H1 (cell line): ENCODE measurements at places on chromosomes 5 and 9. TPM values are rescaled to one million over a fixed set of nuclear protein-coding genes. Genes with fewer than 3 reads are reported as not detected.

DNA sequence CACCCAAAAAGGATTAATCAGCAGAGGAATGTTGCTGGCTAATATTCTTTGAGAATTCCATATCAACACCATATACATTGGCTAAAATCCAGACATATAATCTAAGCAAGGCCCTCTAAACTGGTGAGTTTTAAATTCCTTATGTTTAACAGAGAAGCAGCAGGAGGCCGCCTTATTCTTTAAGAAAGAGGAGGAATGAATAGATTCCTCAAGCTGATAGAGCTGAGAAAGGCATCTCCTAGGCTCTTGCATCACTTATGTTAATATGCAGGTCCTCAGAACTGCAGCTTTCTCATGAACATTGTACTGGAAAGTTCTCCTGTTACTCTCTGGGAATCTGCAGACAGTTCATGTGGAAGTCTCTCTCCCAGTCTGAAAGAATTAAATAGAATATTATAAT, 20.1 kb upstream of the SMARCA2 start:
- H3K36me3 ChIP-seq, result no peaks in the 10 kb centered on the region
- H3K27ac ChIP-seq, result no peak overlapping the region
- no peak overlapping the region for H3K4me3 ChIP-seq

GRCh38 chr5:143328589-143329220, 74.8 kb downstream of the NR3C1 start:
- H3K4me1 ChIP-seq, result no peaks in the 10 kb centered on the region
- no peak overlapping the region for H3K4me3 ChIP-seq
- DNase-seq, result no peak
- H3K27me3 ChIP-seq, result no peaks in the 10 kb centered on the region

- DNase-seq, result no peak
These were observed 99.8 kb downstream of the SLC44A1 start for GRCh38 chr9:105344283-105344682.

DNA sequence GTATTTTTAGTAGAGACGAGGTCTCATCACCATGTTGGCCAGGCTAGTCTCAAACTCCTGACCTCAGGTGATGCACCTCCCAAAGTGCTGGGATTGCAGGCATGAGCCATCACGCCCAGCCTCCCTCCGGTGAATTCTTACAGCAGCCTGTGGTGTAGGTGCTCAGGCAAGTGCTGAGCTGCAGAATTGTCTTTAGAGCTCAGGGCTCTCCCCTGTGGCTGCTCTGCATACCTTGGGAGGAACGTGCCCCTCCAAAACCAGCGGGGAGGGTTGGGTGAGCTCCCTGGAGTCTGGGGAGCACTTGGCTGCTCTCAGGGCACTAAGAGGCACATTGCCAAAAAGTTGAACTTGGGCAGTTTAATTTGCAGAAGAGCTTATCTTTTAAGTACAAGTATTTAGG, 29.4 kb downstream of the SECISBP2 start:
- no peaks in the 10 kb centered on the region for H3K4me1 ChIP-seq
- H3K36me3 ChIP-seq, result peaks cover 64% of the 10 kb centered on the region

DNA sequence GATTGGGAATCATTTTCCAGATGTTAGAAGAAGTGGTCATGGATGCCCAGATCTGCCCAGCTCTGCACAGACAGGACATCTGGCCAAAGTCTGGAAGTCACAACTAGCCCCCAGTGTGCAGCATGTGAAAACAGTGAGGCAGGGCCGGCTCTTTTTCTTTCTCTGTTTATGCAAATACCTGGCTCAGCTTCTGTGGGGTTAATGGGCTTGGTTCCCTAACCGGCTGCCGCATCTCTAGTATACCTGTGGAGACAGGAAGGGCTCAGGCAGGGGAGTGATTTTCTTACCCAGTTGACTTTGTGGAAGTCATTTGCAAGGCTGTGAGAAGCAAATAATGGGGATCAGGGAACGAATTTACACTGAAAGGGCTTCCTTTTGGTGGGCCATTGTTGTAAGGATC, 254.8 kb upstream of the PANK3 start:
- H3K36me3 ChIP-seq, result no peaks in the 10 kb centered on the region
- H3K27ac ChIP-seq, result no peak overlapping the region
- H3K27me3 ChIP-seq, result peaks cover 65% of the 10 kb centered on the region

DNA sequence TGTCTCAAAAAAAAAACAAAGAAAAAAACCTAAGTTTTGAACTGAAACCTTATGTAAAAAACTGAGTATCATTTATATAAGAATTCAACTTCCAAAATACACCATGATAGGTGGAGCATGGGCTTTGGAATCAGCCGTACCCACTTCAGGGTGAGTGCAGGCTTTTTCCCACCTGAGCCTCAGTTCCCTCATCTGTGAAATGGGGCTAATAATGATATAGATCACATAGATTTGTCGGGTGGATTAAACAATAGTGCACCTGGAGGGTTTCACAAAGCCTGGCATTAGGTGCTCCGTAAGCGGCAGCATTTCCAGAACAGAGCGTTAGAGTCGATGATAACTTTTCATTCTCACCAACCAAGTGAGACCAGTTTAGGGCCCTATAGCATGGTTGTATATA, 91.9 kb downstream of the CYFIP2 start:
- peaks cover 15% of the 10 kb centered on the region for H3K36me3 ChIP-seq
- no peaks in the 10 kb centered on the region for H3K27me3 ChIP-seq
- no peak overlapping the region for H3K27ac ChIP-seq
- H3K4me1 ChIP-seq, result no peaks in the 10 kb centered on the region
- no peak for DNase-seq

- no peak overlapping the region for H3K27ac ChIP-seq
- H3K27me3 ChIP-seq, result no peaks in the 10 kb centered on the region
- no peak overlapping the region for H3K4me3 ChIP-seq
- no peak for DNase-seq
- H3K4me1 ChIP-seq, result 0 out of 2 replicates have a peak, but pooled peaks cover 3% of the 10 kb centered on the region
These were observed 4.8 kb upstream of the PLGRKT start for GRCh38 chr9:5442400-5443011.

DNA sequence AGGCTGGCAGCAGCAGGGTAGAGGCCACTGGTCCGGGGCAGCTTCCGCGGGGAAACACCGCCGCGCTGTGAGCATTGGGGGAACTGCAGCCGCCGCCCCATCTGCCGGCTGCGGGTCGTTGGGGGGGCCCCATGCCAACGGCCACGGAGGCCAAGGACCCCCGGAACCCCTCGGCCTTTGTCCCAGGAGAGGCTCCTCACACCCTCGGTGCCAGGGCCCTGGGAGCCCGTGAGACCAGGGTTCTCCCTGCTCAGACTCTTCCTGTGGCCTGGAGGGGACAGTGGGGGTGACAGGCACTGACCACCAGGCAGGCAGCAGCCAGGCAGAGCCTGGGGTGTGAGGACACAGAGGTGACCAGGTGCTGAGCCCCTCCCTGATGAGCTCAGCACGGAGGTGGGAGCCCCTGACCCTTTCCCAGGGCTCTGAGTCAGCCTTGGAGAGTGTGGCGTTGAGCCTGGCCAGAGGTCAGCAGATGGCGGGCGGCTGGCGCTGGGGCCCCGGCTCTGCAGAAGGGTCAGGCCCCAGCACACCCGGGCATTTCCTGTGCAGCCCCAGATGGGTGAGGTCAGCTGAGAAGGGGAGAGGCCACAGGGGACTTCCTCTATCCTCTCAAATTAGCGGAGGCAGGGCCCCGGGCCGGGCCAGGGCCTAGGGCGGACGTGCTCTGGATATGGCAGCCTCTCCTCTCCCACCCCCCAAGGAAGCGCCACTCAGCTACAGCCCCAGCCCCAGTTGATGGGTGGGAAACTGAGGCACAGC, 17.9 kb upstream of the EGFL7 start:
- no peaks in the 10 kb centered on the region for H3K27me3 ChIP-seq
- DNase-seq, result no peak
- no peaks in the 10 kb centered on the region for H3K4me1 ChIP-seq
- no peaks in the 10 kb centered on the region for H3K36me3 ChIP-seq
- H3K4me3 ChIP-seq, result no peak overlapping the region

GRCh38 chr9:110922145-110922544, 116.1 kb downstream of the LPAR1 start:
- H3K4me3 ChIP-seq, result no peak overlapping the region
- DNase-seq, result no peak

DNA sequence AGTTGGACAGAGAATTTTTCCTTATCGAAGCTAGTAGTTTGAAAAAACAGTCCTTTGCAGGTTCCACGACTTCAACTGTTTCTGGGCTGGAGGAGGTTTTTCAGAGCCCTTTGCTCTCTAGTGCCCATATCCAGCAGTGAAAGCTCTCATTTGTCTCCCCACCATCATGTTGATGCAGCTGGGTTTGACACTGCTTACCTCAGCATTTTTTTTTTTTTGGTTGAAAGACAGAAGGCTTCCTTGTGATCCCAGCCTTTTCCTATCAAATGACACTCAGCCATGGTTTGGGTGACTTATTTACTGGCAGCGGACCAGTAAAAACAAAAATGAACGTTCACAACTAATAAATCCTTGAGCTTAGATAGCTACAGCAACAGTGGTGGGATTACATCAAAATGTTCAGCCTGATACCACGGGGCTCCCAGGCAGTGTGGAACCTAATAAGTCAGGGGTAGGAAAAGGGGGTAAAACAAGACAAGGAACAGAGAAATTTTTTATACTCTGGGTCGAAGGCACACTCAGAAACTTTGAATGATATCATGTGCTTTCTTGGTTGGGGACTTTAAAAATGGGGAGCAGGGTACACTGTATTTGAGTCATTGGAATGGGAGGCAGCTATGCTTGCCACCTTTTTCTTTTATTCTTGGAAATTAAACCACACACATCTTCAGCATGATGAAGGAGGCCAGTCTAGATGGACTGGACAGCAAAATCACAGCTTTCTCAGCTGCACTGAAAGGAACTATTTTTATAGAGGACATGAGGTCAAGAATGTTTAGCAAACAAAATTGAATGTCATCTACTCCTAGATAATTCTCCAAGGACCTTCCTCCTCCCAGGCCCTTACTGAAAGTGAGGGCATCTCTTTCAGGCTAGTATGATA, 308.9 kb upstream of the MPDZ start:
- H3K4me3 ChIP-seq, result no peak overlapping the region
- H3K27ac ChIP-seq, result no peak overlapping the region
- DNase-seq, result no peak
- no peaks in the 10 kb centered on the region; the same call in 1 of the 2 replicates for H3K4me1 ChIP-seq

DNA sequence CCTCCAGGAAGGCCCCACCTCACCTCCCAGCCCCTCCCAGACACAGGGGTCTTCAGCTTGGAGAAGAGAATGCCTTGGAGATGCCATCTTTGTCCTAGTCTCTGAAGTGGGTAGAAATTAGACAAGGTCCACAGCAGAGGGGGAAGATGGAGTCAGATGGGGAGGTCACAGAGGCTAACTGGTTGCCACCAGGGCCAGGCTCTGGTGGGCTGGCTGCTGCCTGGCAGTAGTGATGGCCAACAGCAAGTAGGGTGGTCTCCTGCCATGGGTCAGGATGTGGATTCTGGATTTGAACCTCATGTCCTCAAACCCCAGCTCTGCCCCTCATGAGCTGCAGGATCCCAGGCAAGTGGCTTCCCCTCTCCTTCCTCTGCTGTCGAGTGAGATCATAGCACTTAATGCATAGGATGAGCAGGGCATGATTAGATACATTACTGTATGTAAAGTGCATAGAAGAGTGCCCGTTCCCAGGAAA, 38.7 kb upstream of the NEK6 start:
- H3K27me3 ChIP-seq, result no peaks in the 10 kb centered on the region
- no peak overlapping the region for H3K4me3 ChIP-seq

DNA sequence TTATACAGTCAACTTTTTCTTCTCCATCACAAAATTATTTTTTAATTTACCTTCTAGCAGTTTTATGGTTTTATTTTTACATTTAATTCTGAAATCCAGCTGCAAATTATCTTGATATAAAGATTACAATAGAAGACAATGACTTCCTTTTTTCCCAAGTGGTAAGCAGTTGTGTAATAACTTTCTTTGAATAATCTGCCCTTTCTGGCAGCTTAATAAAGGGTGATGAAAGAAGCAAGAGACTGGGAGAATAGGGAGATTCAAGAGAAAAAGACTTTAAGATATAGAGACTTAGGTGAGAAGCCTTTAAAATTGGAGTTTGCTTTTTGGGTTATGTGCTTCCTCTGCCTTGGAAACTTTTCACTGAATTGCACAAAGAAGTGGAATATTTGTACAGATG, 100.4 kb upstream of the FREM1 start:
- no peaks in the 10 kb centered on the region for H3K4me1 ChIP-seq
- DNase-seq, result no peak
- H3K27ac ChIP-seq, result no peak overlapping the region
- no peaks in the 10 kb centered on the region for H3K27me3 ChIP-seq

DNA sequence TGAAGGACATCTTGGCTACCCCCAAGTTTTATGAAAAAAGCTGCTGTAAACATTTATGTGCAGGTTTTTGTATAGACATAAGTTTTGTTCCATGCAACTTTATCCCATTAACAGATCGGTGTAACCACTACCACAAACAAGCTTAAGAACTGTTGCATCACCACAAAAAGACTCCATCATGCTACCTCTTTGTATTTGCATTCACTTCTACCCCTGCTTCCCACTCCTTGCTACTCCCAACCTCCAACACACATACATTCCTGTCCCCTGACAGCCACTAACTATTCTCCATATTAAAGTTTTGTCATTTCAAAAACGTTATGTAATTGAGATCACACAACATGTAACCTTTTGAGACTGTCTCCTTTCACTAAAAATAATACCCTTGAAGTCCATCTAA, 57.8 kb upstream of the LHFPL2 start:
- DNase-seq, result no peak
- no peaks in the 10 kb centered on the region for H3K36me3 ChIP-seq
- H3K27me3 ChIP-seq, result no peaks in the 10 kb centered on the region
- H3K4me3 ChIP-seq, result no peak overlapping the region

GRCh38 chr9:21672761-21673160, 129.7 kb upstream of the MTAP start:
- DNase-seq, result no peak
- no peaks in the 10 kb centered on the region for H3K27me3 ChIP-seq
- H3K27ac ChIP-seq, result no peak overlapping the region
- H3K4me1 ChIP-seq, result no peaks in the 10 kb centered on the region
- no peaks in the 10 kb centered on the region for H3K36me3 ChIP-seq

DNA sequence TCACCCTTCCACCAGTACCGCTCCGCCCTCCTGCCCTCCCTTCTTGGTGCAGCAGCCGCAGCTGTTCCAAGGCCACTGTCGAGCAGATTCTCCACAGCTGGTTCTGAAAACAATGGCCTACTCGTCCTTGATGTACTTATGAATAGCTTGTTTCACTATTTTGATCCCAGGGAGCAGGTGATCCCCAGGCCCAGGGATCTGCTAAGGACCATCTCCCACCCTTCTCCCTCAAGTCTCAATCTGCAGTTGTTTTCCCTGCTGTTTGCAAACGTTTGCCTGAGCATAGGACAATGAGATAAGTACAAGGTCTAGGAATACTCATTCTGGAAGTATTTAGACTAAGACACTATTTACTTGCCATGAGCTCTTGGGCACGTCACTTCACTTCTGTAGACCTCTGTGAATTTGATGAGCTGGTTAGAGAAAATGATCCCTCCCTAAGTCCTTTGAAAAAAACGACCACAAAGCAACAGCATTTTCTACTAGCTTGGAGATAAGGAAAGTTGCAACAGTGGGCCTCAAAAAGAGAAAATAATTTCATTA, 1.8 kb downstream of the LURAP1L start:
- H3K4me3 ChIP-seq, result peak overlapping the region; percentile 75
- H3K4me1 ChIP-seq, result no peaks in the 10 kb centered on the region
- peaks cover 13% of the 10 kb centered on the region for H3K27me3 ChIP-seq

The GMCL2 gene
- 0.13 TPM in 1 of 2 replicates, not detected in the other for total RNA-seq

The PTGDS gene
- 2.2 and 2.3 TPM in 2 replicates for total RNA-seq

The PCDHGA12 gene
- 1.0 and 1.3 TPM in 2 replicates for total RNA-seq

The TAF11L10 gene
- total RNA-seq, result not detected in 2 replicates

The CNTFR gene
- total RNA-seq, result 1.2 and 1.5 TPM in 2 replicates

The SCAMP1 gene
- total RNA-seq, result 51.4 and 55.9 TPM in 2 replicates

The CHSY3 gene
- 1.4 and 1.8 TPM in 2 replicates for total RNA-seq

The SAXO1 gene
- 0.20 TPM in 1 of 2 replicates, not detected in the other for total RNA-seq

The MAMDC4 gene
- 4.5 TPM in 2 replicates for total RNA-seq

The OTULINL gene
- total RNA-seq, result 7.7 and 8.3 TPM in 2 replicates

The FST gene
- total RNA-seq, result 16.6 and 16.8 TPM in 2 replicates

The RANBP17 gene
- total RNA-seq, result 16.2 and 21.3 TPM in 2 replicates

The RBM18 gene
- 14.3 and 15.0 TPM in 2 replicates for total RNA-seq

The LCN12 gene
- total RNA-seq, result 1.5 and 1.7 TPM in 2 replicates

The GZMA gene
- total RNA-seq, result not detected in 2 replicates

The SLU7 gene
- 34.1 and 36.8 TPM in 2 replicates for total RNA-seq

The PRDM9 gene
- total RNA-seq, result not detected in 2 replicates
